OCI-M1 (cell line): ENCODE measurements at places on chromosomes 13 and 19.
A peak's percentile ranks its signal among the peaks of the same experiment; 100 is the strongest.

DNA sequence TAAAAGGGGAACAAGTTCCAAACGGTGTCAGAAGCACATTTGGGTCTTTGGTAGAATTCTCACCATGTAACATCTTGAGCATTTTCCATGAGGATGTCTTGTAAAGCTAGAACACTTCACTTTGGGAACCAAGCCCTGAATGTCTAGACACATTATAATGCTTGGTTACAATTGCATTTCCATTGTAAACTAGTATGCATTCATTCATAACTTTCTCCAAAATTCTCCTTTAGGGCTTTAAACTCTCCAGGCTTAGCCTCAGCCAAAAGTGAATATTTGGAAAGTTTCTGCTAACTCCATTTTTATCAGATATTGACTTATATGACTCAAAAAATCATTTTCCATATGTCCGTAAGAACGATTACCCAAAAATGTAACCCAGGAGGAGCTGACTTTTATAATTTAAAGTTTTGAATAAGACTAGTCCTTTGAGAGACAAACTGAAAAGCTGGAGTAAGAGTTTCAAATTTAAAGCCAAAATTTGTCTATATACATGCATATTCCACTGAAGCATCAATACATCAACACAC, 1170.4 kb downstream of the EFNB2 start:
- no peak for DNase-seq

DNA sequence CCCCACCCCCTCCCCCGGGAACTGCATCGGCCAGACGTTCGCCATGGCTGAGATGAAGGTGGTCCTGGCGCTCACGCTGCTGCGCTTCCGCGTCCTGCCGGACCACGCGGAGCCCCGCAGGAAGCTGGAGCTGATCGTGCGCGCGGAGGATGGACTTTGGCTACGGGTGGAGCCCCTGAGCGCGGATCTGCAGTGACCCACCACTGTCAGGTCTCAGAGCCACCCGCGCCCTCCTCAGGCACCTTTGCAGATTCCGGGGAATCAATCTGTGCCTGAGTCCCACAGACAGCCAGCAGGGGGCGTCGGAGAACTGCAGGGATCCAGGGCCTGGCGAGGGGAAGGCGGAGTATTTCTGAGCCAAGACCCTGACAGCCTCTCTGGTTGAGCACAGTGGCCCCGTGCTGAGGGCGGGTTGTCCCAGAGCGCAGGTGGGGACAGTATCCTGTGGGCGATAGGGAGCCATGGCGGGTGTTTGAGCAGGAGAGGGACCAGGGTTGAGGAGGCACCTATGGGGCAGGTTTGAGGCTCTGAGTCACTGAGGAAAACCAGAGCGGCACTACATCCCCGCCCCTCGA, 30.4 kb upstream of the CYP4F8 start:
- DNase-seq: peak; percentile 59

GRCh38 chr19:5829567-5830310, 9.8 kb downstream of the FUT6 start:
- DNase-seq: no peak

DNA sequence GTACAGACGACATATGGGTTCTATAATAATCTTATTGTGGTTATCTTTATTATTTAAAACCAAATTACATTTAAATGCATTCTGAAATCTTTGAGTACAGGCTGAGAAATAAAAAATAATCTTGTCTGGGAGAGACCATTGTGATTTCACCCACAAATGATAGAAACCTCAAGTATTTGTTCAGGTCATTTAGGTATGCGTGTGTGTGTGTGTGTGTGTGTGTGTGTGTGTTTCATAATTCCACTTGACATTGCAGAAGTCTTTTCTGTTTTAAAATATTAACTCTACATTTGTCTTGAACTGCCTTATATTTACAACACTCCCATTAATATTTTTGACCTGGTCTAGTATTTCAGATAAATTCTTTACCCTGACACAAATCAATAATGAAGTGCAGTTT, 126.9 kb downstream of the SPRY2 start:
- DNase-seq: no peak

GRCh38 chr19:7983286-7983950, 22.0 kb downstream of the ELAVL1 start:
- no peak for DNase-seq

DNA sequence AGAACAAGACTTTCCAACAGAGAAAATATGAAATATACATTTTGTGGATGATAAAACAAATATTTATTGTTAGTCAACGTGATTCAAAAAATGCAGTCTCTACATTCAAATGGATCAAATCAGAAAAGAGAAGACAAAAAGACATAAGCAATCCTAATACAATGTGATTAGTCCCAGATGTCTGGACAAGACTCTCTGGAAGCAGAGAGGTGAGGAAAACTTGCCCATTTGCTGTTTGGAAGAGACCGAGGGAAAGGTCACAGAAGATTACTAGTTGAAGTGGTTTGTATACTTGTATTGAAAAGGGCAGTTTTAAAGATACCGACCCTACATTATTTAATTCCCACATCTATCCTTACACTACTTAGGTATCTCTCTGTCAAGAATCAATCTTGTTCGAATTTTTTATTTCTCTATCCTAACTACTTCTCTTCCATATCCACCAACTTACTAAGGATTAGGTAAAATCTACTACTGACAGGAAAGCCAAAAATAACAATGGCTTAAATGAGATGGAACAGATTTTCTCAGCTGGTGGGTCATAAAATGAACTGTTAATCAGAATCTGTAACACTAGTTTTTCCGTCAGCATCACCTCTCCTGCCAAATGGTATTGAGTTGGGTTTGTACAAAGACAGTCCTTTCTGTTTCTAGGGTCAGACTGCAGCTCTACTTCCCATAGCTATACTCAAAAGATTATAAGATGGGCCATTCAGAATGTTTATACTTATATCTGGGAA, 497.1 kb downstream of the DCT start:
- no peak for DNase-seq
